ENCODE measurements at places on chromosomes 3 and 15. TPM values are rescaled to one million over a fixed set of nuclear protein-coding genes. Genes with fewer than 3 reads are reported as not detected.

The ANKUB1 gene
- total RNA-seq = not detected

The SLC9C1 gene
- not detected for total RNA-seq

The NEK10 gene
- 1.5 TPM for total RNA-seq

GRCh38 chr3:104832530-104832929 lies 534.2 kb upstream of the ALCAM start:
- no peaks in the 10 kb centered on the region for H3K4me1 ChIP-seq
- DNase-seq = no peak
- H3K27me3 ChIP-seq = no peaks in the 10 kb centered on the region
- H3K27ac ChIP-seq = no peak overlapping the region
- H3K36me3 ChIP-seq = no peaks in the 10 kb centered on the region

DNA sequence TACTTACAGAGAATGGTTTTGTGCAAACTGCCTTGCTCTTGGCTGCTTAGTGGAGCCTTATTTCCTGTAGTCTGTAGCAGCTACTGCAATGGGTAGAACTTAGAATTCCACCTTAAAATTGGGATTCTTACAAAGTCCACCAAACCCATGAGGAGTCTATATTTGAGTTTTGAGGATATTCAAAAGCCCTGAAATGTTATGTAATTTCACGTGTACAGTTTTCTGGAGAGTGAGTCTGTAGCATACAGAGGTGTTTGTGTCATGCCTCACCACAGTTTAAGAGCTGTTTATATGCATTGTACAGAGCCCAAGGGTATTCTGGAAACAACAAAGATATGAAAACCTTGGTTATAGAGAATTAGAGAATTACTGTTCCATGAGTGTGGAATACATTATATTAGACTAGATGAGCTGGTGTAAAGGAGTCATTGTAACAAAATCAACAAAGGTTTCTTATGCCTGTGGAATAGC lies 114.4 kb downstream of the MBNL1 start:
- H3K27me3 ChIP-seq = no peaks in the 10 kb centered on the region
- H3K4me3 ChIP-seq = no peak overlapping the region
- peaks cover 2% of the 10 kb centered on the region for H3K4me1 ChIP-seq
- H3K36me3 ChIP-seq = no peaks in the 10 kb centered on the region
- H3K27ac ChIP-seq = no peak overlapping the region
- no peak for DNase-seq

DNA sequence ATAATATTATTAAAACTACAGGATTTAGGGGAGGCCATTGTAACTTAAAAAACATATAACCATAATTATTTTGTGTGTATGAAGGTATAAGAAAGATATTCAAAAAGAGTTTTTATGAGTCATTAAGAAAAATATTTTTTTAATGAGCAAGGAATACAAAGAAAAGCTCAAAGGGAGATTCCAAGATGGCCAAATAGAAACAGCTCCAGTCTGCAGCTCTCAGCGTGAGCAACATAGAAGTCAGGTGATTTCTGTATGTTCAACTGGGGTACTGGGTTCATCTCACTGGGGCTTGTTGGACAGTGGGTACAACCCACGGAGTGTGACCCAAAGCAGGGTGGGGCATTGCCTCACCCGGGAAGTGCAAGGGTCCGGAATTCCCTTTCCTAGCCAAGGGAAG lies 336.1 kb downstream of the TBL1XR1 start:
- no peaks in the 10 kb centered on the region for H3K36me3 ChIP-seq
- H3K27ac ChIP-seq = no peak overlapping the region
- no peaks in the 10 kb centered on the region for H3K27me3 ChIP-seq
- DNase-seq = no peak
- H3K4me3 ChIP-seq = no peak overlapping the region

GRCh38 chr3:143207338-143207961 lies 87.9 kb downstream of the CHST2 start:
- DNase-seq = no peak
- no peak overlapping the region for H3K4me3 ChIP-seq
- H3K27me3 ChIP-seq = peaks cover 2% of the 10 kb centered on the region
- peaks cover 7% of the 10 kb centered on the region for H3K4me1 ChIP-seq

- DNase-seq = no peak
- peak overlapping the region; percentile 28 for H3K27ac ChIP-seq
- H3K36me3 ChIP-seq = no peaks in the 10 kb centered on the region
These were observed 39.4 kb downstream of the ARPP21 start for GRCh38 chr3:35678643-35679161.
